CMK (cell line): ENCODE measurements at places on chromosomes 2 and 18.

DNA sequence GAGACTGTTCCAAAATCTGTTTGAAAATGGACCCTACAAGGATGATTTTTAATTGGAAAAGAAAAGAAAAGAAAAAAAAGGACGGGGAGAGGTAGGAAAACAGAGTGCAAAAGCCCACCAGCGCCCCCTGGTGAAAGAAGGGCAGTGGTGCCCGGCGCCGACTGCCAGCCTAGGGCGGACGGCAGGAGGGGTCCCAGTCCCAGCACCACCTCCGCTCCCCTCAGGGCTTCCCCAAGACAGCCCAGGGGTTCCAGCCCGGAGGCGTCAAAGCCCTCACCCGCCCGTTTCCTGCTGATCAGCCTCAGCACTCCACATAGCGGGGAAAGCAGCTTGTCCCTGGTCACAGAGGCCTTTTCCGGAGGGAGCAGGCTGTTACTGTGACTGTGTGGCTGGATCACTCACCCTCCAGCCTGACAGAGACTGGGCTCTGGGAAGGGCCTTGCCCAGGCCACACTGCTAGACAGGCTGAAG, 213.9 kb downstream of the TFCP2L1 start:
- DNase-seq = no peak

- no peak for DNase-seq
Observed at GRCh38 chr2:240182001-240182400, 41.5 kb upstream of the OTOS start.

GRCh38 chr2:97664636-97664970, 759 bp upstream of the ACTR1B start:
- DNase-seq = no peak

DNA sequence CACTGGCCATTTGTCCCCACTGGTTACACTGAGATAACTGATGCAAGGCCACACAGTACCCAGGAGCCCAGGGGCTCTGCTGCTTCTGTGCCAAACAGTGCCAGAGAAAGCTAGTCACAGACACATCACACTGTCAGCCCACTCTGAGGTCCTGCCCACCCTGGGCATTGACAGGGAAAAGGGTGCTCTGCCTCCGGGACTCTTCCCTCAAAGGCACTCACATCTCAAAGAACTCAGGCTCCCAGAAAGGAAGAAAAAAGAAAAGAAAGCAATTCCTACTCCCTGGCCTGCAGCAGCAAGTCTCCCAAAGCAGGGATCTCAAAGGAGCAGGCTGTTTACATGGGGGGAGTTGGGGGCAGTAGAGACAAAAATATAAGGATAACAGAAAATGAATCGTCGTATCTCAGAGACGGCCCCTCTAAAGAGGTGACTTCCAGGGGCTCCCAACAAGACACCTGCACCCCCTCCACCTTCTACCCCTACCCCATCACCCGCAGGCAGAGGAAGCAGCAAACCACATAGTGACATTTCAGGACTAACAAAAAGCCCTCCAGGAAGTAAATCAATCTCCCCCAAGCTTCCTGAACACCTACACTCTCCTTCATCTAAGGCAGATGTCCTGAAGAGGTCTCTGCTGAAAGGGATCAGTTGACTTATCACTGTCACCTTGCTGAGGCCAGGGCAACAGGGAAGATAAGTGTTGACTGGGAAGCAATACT, 247.6 kb downstream of the TNS1 start:
- DNase-seq = no peak

DNA sequence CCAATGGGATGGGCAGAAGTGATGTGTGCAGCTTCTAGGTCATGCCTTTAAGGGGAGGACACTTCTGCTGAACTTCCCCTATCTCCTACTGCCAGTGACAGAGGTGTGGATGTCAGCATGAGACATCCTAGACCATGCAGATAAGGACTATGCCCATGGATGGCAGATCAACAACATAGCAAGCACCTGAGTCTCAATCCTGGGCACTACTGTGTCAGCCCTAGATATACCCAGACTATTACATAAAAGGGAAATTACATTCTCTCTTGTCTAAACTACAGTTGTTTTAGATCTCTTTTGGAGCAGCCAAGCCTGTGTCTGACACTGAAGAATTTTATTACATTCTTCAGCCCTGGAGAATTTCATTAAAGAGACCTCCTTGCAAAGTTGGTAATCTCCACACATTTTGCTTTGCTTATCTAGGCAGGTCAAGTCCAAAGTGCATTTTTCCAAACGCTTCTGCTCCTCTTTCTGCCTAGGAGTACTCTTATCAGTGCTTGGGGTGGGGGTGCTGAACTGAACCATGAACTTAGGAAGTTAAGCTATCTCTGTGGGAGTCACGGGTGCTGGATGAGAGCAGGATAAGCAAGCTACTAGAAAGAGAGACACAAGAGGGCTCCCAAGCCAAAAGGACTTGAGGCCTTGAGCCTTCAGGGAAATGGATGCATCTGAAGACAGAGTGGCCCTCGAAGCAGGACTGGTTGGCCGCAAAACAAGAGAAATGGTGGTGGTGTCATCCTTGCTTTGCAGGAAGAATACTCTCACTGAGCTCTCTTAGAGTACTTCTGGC, 95.2 kb upstream of the SPRED2 start:
- DNase-seq = no peak

- peak; percentile 8 for DNase-seq
Observed at GRCh38 chr2:215188078-215188477, 49.7 kb upstream of the ABCA12 start.

DNA sequence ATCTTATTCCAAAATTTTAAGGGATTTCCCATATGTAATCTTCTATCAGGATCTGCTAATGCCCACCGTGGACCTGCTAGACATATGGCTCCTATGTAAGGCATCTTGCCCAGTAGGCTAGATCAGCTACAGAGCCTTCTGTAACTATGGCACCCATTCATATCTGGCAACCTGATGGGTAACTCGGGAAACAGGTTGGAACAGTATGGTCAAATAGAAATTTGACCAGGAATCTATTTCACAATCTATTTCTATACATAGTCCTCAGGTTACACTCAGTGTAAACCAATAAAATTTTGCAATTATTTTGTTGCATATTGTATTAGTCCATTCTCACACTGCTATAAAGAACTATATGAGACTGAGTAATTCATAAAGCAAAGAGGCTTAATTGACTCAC, 93.3 kb downstream of the ST6GAL2 start:
- no peak for DNase-seq

DNA sequence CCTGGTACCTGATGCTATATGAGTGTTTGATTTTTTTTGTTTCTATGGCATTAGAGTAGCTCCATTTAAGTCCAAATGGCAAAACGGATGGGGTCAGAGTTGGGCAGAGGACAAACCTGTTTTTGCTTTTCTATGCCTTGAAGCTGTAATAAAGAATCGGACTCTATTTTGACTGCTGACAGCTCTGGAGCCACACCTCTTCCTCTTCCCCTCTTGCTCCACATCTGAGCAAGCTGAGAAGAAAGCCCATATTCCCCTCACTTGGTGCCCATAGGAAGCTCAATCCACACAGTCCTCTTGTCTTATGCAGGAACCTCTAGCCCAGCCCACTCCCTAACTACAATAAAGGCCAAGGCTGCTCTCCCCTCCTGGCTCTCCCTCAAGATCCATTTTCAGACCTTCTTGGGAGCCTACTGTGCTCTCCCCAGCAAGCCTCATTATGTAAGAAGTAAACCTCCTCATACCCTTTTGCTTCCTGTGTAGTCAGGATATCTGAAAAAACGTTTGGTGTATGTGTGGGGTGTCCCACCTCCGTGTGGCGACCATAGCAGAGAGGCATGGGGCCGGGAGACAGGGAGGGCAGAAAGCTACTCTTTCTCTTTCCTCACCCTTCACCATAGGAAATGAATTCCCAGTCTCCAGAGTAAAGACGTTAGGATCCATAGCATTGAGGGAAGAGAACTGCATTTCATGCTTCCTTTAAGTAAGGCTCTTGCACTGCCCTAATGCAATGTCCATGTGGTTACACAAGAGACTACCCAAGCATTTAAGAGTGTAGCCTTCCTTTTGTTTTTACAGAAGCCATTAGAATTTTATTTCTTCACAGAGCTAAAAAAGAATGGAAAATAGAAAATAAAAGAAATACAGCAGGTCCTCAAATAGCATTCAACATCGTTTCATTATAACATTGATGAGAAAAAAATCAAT, 41.9 kb upstream of the RAPGEF4 start:
- DNase-seq = no peak

- DNase-seq = no peak
Observed at GRCh38 chr2:237931205-237931721, 35.6 kb upstream of the UBE2F start.

- DNase-seq = no peak
Observed at GRCh38 chr2:152245653-152246052, 70.1 kb upstream of the STAM2 start.

DNA sequence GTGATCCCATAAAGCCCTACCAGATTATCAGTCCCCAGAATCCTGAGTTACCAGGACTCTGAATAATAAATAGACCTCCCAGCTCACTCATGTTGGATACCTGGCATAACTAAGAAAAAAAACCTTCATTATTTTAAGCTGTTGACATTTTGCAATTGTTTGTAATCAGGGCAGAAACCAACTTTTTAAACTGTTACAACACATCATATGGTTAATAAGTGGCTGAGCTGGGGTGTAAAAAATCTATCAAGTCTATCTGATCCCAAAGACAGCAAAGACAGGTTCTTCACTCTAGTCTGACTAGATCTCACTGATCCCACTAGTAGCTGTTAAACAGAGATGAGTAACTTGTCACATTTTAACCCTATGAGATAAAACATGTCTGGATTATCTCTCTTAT, 370.3 kb downstream of the RIT2 start:
- DNase-seq = no peak

GRCh38 chr18:49841236-49842217, 28.2 kb upstream of the ACAA2 start:
- DNase-seq = no peak

DNA sequence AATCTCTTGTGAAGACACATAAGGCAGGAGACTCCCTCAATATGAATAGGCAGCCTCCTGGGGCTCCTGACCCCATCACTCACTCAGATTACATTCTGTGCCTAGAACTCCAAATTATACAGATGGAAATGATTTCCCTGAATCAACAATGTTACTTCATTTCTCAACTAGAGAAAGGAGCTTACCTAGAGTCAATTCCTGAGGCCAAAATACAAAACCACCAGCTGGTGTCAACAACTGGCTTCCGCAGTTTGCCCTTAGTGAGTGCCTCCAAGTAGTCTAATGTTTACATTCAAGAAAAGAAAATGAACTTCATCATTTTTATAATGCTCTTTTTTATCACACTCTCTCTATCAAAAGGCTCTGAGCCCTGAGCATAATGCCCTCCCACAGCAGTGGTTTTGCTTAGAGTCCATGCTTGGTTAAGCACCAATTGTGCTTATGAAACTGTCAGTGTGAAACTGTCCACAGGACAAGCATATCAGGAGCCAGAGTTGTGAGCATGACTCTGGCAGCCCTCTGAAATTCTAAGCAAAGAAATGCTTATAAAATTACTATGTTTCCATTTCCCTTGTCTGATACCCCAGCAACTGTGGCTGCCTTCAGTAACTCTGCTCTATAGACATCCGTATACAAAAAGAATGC, 305.7 kb upstream of the PKDCC start:
- DNase-seq = no peak

- DNase-seq = no peak
Observed at GRCh38 chr2:155190342-155190741, 491.8 kb downstream of the KCNJ3 start.

DNA sequence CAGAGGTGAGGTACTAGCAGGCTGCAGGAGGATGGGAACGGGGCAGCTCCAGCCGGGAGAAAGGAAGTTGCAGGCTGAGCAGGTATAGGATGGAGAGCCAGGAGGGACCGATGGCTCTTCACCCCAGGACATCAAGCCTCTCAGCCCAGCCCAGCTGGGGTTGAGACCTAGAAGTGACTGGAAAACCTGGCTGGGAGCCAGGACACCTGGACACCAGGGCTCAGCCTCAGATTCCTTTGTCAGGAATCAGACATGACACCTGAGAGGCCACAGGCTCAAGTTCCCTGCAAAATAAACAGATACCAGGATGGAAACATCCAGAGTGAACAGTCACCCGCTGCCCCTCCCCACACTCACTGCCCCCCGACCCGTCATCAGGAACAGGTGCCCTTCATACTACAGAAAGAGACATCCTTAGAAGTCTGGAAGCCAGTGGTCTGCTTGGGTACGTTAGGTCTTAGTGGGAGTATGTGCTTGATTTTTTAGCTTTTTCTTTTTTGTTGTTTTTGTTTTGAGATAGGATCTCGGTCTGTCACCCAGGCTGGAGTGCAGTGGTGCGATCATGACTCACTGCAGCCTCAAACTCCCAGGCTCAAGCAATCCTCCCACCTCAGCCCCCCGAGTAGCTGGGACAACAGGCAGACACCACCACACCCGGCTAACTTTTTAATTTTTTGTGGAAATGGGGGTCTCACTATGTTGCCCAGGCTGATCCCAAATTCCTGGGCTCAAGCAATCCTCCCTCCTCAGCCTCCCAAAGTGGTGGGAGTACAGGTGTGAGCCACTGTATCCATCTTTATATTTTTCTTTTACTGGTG, 95.7 kb upstream of the STPG4 start:
- no peak for DNase-seq

DNA sequence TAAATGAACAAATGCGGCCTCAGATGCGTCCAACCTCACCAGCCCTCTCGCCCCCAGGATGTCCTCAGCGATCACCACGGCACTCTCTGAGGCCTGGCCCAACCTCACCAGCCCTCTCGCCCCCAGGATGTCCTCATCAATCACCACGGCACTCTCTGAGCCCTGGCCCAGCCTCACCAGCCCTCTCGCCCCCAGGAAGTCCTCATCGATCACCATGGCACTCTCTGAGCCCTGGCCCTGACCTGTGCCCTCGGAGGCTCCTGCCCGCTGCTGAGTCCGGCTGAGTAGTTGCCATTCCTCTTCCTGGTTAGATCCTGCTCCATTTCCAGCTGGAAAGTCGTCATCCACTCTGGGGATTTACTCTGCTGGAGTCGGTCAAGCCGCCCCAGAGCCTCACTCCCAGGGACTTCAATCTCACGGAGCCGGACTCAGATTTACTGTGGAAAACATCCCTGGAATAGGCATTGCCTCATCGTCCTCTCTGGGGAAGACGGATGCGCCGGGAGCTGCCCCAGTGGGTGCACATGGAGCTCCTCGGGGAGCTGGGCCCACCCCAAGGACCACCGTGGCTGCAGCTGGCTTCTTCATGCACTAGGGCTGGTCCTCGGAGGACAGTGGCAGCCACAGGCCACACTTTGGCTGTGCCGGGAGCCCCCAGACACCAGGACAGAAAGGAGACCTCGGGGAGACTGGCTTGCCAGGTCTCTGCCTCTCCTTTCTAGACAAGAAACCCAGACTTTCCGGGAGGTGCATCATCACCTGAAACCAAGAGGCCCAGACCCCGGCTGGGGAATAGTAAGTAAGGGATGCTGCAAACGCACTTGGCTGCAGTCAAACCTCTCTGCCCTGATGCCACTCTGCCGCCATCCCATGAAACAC, 230.6 kb downstream of the EIPR1 start:
- no peak for DNase-seq

DNA sequence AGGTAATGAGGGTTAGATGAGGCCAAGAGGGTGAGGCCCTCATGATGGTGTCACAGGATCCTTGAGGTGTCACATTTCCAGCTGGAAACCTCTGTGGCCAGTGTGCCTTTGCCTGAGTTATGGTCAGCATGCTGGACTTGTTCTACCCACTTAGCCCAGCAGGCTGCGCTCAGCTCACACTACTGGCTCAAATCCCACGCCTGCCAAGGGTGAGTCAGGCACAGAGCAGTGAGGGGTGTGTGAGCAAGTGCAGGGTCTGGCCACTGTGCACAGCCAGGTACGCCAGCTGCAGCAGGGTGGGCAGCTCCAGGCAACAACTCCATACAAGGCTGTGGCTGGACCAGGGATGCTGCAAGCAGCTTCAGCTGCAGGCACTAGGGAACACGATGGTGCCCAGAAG, 616.6 kb upstream of the FSHR start:
- no peak for DNase-seq
